ENCODE measurements at places on chromosomes 4 and X.

GRCh38 chr4:85482010-85482738, 7.2 kb downstream of the ARHGAP24 start:
- DNase-seq: no peak

GRCh38 chrX:74133156-74133796, 170.7 kb upstream of the ZCCHC13 start:
- DNase-seq: peak; percentile 3

DNA sequence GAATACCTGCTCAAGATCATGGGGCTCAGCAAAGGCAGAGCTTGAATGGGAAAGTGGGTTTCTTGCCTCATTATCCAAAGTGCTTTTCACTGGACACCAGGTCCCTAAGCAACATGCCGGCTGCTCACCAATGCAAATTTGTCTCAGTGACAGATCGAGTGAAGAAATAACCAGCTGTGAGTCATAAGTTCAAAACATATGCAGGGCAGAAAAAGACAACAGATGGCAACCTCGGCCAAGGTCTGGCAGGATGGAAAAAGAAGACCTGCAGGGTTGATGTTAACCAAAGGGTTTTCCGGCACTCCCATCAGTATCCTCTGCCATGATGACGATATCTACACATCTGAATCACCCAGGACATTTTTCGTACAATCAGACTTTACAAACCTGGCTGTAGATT, 124.1 kb downstream of the AFAP1 start:
- no peak for DNase-seq

- DNase-seq: no peak
These were observed 1.1 kb downstream of the NKX3-2 start for GRCh38 chr4:13543032-13543838.

GRCh38 chr4:47154816-47155370, 123.5 kb downstream of the GABRB1 start:
- DNase-seq: no peak

- no peak for DNase-seq
These were observed 174.2 kb downstream of the HHIP start for GRCh38 chr4:144820011-144820727.

- no peak for DNase-seq
These were observed 116.1 kb downstream of the SHROOM3 start for GRCh38 chr4:76550966-76551780.

DNA sequence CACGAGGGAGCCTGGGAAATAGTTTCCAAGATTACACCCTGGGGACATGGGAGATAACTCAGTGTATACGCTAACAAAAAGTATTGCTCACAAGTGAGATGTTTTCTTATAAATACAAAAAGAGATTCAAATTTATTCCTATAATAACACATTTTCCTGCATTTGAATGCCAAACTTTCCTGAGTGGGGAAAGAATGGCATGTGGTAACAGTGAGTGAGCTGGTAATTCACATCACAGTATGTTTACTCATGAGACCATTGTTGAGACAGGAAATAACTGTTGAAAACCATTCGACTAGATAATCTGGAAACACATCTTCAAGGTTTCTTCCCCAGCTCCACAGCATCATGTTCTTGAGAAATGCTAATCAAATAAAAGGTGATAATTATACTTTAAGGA, 109.1 kb downstream of the TASL start:
- no peak for DNase-seq

DNA sequence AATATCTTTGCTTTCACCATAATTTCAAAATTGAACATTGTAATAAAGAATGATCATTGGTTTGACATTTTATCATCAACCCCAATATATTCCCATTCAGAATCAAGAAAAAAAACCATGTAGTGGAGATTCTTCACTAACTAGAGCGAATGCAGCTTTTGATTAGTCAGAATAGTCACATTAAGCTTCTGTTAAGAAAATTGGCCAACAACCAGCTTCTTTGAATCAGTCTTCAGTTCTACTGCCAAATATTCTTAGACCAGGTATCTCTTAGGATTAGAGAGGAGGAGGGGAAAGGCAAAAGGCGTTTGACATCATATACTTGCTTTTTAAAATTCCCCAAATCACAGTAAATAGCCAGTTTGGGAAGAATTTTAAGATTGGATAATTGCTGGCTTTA, 22.2 kb upstream of the TBC1D8B start:
- DNase-seq: no peak

DNA sequence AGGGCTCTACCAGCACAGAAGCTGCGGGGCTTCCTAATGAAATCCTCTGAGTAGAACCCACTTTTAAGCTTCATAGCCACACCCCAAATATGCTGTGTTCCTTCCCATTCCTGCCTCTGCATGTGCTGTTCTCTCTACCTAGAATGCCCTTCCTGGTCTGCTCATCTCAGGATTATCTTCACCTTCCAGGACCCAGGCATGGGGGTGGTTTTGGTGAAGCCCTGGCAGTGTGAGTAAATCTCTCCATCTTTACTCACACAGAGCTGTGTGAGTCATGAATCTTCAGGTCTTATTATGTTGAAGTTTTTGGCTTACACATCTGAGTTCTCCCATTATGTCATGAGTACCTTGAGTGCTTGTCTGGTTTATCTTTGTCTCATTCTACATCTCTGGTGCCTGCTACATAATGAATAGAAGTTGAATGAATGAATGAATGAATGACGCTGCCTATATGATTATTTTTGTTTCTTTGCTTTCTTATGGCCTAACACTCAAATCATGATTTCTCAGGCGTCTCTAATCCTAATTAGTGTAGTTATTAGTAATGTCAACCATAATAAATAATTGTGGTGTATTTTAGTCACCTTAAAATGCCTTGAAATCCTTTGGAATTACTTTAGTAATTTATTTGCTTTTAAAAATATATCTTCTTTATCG, 41.9 kb downstream of the HADH start:
- DNase-seq: no peak

DNA sequence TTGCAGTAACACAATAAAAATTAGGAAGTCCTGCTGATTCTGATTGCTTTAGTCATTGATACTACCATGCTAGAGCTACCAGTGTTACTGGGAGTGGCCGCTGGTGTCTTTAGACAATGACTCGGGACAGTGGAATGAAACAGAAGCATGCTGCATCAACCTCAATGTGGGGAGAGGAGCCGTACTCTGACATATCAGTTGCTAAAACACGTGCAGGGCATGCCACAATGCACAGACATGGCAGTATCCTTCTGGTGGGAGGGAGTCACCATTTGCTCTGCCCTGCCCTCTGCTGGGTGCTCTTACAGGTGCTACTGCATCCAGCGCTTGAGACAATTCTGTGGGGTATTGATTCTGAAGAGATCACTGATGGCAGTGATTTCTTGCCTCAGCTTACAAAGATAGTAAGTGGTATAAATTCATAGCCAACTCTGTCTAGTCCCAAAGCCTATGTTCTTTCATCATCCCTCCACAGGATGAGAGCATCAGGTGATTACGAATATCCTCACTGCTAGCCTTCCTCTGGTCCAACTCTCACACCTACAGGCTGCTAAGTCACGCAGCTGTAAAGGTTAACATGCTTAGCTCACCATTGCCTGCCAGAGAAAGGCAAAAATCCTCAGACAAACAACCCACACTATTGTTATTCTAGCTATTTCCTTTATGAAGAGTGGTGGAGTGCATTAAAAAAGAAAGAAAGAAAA, 43.7 kb downstream of the NSG1 start:
- DNase-seq: peak; percentile 3

- no peak for DNase-seq
These were observed 2.4 kb downstream of the PKD2 start for GRCh38 chr4:88009871-88010270.

DNA sequence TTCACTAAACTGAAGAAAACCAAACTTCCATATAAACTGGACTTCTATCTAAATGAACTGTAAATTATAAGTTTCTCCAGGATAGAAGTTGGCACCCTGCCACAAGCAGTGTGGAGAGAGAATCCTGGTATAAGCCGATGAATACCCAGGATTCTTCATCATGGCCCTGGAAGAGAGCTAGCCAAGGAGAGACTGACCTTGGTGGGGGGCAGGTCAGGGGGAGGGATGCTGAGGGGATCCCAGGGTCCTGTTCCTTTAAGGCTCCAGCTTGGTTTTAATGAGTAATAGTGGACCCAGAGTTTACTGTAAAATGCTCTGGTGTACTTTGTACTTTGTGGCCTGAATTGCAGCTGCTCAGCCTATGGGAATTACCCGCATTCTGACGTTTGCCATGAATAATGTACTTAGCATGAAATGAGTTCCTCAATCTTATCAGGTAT, 16.9 kb downstream of the RASSF6 start:
- no peak for DNase-seq

DNA sequence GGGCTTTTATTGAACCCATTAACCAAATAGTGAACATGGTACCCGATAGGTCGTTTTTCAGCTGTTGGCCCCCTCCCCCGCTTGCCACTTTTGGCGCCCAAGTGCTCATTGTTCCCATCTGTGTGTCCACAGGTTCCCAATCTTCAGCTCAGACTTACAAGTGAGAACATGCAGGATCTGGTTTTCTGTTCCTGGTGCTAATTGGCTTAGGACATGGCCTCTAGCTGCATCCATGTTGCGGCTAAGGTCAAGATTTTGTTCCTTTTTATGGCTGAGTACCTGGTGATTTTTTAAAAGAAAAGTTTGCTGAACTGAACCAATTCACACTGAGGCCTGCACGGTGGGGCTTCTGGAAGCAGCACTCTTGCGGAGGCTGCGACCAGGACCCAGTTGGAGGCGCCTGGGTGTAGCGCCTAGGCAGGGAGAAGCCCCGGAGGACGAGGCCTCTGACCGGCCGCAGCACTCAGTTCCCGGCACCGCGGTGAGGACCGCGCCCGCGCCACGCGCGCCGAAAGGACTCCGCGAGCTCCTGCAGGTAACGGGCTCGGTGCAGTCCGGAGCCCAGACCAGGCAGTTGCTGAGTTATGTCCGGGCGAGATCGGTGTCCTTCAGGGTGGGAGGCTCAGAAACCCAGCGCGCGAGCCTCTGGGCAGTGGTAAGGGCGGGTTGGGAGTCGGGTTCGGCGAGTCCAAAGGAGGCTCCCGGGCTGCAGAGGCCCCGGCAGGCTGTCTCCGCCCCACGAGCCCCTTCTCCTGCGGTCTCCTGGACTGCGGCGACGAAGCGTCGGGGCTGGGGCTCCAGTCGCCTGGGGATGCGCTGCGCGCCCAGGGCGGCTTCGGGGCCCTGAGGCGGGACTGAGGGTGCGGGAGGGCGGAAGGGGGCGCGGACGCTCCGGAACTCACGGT, 15.8 kb upstream of the SLC25A4 start:
- DNase-seq: no peak

DNA sequence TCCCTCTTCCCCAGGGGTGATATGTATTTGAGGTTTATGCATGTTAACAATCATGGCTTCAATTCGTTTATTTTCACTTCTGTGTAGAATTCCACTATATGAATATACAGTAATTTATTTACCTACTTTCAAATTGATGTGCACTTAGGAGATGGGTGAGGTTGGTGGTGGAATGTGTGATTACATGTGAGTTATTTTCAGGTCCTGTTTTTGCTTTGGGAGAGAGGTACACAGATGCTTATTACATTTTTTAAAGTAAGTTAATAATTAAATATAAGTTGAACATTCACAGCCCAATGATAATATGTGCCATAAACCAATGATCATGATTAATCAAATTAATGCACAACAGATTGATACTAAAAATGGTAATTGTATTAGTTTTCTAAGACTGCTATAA, 79.5 kb downstream of the SPRY1 start:
- DNase-seq: no peak

DNA sequence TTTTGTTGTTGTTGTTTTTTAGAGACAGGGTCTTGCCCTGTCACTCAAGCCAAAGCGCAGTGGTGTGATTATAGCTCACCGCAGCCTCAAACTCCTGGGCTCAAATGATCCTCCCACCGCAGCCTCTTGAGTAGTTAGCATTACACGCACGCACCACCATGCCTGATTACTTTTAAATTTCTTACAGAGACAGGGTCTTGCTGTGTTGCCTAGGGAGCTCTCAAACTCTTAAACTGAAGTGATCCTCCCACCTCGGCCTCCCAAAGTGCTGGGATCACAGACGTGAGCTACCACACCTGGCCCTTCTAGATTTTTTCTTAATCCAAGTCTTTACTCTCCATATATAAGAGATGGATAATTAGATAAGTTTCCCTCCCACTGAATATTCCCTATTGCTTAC, 29.2 kb downstream of the FNIP2 start:
- no peak for DNase-seq

GRCh38 chr4:119854364-119854763, 212.3 kb downstream of the MAD2L1 start:
- DNase-seq: no peak

GRCh38 chr4:38523524-38524448, 140.2 kb upstream of the KLF3 start:
- DNase-seq: no peak

- no peak for DNase-seq
These were observed 198.6 kb downstream of the CEP135 start for GRCh38 chr4:56147371-56147770.

GRCh38 chrX:113868711-113869110, 715.2 kb upstream of the HTR2C start:
- no peak for DNase-seq

- no peak for DNase-seq
These were observed 14.4 kb upstream of the PGRMC2 start for GRCh38 chr4:128301979-128302378.

- no peak for DNase-seq
These were observed 284.9 kb downstream of the ADGRL3 start for GRCh38 chr4:61485056-61485455.

- DNase-seq: no peak
These were observed 48.8 kb downstream of the RPS6KA3 start for GRCh38 chrX:20217906-20218305.

- no peak for DNase-seq
These were observed 614.0 kb upstream of the LCORL start for GRCh38 chr4:18635531-18635930.

DNA sequence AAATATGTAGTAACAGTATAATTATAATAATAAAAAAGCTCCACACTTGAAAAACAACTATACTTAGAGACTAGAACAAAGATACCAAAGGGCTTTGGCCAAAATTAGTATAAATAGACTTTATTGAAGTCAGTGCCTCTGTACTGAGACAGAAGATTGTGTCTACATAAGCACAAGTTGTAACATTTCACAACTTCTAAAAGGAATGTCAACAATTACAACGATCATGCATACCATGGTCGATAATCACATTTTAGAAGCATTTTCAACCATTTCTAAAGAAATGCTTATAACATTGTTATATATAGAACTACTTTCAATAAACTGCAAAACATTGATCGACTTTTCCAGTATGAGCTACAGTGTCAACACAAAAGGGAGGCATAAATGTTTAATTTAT, 57.0 kb downstream of the DHX15 start:
- no peak for DNase-seq

DNA sequence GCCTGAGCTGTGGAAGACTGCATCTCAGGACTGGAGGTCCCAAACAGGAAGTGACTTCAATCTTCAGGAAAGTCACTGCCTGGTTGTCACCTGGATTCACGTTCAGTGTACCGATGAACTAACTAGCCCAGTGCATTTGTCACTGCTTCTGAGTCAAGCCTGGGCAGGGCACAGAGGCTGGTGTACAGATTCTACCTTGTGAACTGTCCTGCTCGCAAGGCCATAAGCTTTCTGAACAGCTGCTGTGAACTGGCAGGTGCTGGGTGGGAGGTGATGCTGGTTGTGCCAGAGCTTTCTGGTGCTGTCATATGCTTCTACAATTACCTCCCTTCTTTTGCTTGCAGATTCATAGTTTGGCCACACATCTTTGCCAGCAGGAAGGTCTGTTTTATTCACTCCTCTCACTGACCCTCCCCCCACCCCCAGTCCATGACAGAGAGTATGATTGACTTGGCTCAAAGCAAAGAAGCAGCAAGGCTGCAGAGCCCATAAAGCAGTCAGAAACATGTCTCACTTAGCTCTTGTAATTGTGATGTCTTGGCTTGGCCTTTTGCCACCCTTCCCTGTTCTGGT, 40.5 kb downstream of the ZCCHC12 start:
- no peak for DNase-seq

- DNase-seq: no peak
These were observed at the start of gene CT47C1 for GRCh38 chrX:119072744-119073143. CT47C1 (plus strand) TSS chrX:119072993; CDS start chrX:119073226, 233 bp downstream.

All from NCI-H2029 treated with DMSO at 0.1 percent for 48 hours (cell line).